Activated CD4-positive, alpha-beta T cell treated with anti-CD3 and anti-CD28 coated beads, Interleukin-2, amount 10 ng/mL, durations not matched to agents 7 days and 5 days (primary cell): ENCODE measurements at places on chromosomes 1 and 21.
A peak's percentile ranks its signal among the peaks of the same experiment; 100 is the strongest.

GRCh38 chr1:162458236-162458635 is 39.4 kb upstream of the UHMK1 start:
- DNase-seq = no peak

GRCh38 chr1:96772349-96772748 is 50.8 kb downstream of the PTBP2 start:
- no peak for DNase-seq

- no peak for DNase-seq
Measured at GRCh38 chr1:205961991-205962820, 18.9 kb upstream of the SLC26A9 start.

- DNase-seq = no peak
Measured at GRCh38 chr1:54965624-54966340, 14.6 kb upstream of the TMEM61 start.

DNA sequence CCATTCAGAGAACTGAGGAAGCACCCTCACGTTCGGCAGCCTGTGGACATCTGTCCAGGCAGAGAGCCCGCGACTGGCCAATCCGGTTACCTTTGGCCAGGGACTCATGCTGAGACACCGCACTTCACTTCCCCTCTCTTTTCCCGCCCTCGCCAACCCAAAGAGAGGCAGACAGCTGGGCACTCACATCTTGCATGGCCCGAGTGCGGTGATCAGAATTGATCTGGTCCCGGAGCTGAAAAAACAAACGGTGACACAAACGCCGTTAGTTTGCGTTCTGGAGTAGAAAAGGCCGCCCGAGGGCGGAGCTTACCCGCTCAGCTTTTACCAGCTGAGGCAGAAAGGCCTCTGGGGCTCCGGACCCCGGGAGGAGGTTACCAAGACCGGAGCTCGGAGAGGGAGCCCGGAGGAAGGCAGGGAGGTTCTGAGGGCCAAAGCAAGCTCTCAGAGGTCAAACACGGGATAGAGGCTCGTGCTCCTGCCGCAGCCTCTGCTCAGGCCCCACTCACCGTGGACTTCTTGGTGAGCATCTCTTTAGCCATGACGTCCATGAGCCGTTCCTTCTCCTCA is 376 bp downstream of the SF3A3 start:
- DNase-seq = peak; percentile 61

DNA sequence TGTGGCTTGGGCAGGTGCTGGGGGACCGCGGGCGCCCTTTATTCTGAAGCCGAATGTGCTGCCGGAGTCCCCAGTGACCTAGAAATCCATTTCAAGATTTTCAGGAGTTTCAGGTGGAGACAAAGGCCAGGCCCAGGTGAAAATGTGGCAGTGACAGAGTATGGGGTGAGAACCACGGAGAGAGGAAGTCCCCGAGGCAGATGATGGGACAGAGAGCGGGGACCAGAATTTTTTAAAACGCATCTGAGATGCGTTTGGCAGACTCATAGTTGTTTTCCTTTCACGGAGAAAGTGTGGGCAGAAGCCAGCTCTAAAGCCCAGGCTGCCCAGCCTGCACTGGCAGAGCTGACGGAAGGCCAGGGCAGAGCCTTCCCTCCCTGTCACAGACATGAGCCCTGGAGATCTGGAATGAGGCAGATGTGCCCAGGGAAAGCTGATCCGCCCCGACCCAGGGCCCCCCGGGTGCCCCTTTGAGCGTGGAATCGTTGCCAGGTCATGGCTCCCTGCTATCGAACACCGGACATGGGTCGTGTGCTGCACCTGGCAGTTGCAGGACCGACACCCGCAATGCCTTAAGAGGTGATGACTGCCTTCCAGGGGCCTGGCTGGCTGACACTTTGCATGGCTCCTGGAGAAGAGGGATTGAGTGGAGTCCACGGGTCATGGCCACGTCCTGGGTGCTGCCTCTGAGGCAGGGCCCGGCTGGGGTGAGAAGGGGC is 6.5 kb upstream of the SLX9 start:
- DNase-seq = no peak

DNA sequence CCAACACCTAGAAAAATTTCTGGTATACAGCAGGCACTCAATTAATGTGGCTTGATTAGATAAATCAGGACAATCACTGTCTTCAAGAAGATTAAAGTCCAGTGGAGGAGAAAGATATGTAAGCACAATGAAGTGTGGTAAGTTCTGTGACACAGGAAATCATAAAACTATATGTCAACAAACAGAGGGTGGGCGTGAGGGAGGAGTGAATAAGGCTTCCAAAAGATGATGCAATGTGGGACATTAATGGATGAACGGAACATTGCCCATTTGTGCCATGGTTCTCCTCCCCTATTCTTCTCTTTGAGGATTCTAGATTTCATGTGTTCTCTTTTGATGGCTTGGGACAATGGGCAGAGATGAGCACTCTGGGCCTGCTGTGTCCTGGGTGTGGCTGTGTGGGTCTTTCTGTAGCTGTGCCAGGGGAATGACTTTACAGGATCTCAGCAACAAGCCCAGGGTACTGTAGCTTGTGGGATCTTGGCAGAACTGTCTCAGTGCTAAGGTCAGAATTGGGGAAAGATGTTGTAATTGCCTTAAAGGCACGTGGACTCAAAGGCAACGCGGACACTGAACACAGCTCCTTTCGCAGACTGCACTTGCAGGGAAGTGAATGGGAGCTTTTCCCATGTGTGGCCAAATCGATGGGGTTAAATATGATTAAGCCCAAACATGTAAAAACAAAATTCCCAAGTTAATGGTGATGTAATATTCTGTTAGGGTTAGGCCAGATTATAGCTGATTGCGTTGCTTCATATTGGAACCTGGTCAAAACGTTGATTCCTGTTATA is 366.9 kb downstream of the TGFB2 start:
- DNase-seq = no peak

DNA sequence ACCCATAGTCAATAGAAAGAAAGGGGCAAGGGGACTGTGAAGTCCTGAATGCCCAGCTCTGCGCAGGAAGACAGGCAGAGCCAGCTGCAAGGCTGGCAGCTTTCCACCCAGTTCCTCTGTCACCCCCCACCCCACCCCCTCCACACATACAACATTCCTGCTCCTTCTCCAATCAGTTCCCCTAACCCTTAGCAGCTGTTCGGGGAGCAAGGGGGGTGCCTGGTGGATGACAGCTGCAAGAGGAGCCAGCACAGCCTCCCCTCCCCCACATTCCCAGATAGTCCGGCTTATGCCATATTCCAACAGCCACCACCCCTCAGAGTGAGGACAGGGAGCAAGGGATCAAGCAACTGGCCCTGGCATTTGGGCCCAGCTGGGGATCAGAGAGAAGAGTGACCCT is 9.7 kb downstream of the ARHGEF2 start:
- DNase-seq = no peak

GRCh38 chr1:234532503-234532922 is 53.5 kb upstream of the TARBP1 start:
- no peak for DNase-seq
